ENCODE measurements at places on chromosomes 2 and 18.

- no peak for DNase-seq
These were observed 92.6 kb upstream of the TFCP2L1 start for GRCh38 chr2:121377646-121378045.

- DNase-seq = peak; percentile 85
These were observed 240.0 kb downstream of the LOXHD1 start for GRCh38 chr18:46416706-46417638.

GRCh38 chr2:8119782-8120505 lies 561.9 kb upstream of the ID2 start:
- DNase-seq = peak; percentile 34

DNA sequence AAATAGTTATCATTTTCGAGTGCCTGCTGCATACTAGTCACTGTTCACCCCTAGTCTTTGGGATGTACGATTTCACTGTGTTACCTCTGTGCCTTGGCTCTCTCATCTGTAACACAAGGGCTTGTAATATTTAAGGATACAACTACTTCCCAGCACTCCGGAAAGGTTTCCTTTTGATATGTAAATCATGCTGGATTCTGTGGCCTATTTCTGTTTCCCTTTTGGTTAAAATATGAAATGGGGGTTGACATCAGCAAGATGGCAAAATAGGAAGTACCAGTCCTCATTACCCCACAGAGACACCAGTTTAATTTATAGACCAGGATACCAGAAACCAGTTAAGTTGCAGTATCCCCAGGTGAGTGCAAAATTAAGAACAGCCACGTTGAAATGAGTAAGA lies 23.5 kb downstream of the PSMG2 start:
- DNase-seq = no peak

DNA sequence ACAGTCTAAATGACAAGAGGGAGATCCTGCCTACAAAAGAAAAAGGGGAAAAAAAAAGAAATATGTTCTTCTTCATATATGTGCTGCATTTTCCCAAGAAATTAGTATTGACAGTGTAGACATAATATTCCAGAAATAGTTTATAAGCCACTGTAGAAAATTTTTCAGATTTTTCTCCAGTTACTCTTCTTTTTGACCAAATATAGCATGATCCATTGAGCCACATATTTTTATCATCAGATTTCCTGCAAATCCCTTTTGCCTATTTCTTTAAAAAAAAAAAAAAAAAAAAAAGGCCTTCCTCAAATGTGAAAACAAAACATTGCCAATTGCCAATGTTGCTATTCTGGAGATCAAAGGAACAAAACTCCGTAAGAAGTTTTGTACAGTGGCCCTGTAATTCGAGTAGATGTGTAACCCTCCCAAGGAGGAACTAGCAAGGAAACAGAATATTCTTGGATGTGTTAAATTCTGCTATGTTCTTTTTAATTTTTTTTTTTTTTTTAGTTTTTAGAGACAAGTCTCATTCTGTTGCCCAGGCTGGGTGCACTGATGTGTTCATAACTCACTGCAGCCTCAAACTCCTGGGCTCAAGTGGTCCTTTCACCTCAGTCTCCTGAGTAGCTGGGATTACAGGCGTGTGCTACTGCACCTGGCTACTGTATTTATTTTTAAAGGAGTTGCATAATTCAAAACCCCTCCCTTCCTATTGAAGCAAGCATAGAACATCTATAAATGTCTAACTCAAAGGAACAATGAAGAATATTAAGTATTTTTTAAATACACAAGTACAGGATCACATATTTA lies 12.5 kb upstream of the CABYR start:
- DNase-seq = no peak

DNA sequence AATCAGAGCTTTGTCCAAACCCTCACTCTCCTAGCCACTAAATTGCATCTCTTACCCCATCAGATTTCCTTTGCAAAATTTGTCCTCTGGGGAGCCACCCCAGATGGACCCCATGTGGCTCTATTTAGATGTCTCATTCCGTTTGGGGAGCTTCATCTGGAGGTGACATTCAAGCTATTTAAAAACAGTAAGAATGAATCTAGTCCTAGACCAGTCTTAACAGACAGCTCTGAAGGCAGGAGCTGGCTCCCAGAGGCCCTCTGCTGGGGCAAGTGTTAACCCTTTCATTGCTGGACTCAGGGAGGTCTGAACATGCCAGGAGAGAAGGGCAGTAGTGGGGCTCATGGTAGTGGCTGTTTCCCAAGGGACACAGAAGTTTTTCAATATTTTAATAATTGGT lies 59.2 kb downstream of the RPL37A start:
- DNase-seq = peak; percentile 36

DNA sequence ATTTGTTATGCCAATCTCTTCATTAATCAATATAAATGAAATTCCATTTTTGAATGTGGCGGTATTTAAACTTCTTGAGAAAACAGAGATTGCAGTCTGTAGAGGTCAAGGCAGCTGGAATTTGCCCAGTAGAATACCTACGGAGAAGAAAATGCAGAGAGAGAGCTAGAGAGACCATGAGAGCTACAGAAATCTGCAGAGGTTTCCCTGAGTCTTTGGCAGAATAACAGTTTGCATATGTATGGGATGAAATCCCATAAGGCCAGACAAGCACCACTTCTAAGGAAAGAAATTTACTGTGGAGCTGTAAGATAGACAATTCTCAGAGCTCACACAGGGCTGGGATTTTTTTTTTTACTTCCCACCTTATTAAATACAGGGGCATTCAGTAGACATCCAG lies 23.6 kb upstream of the TMEFF2 start:
- no peak for DNase-seq

GRCh38 chr2:138060301-138060635 lies 96.0 kb downstream of the HNMT start:
- DNase-seq = no peak

GRCh38 chr2:183371545-183371944 lies 247.3 kb downstream of the NUP35 start:
- no peak for DNase-seq
